ENCODE measurements at places on chromosomes 3 and 15. TPM values are rescaled to one million over a fixed set of nuclear protein-coding genes. Genes with fewer than 3 reads are reported as not detected.

Gene HIGD2B
- total RNA-seq, result 1.0 TPM

Gene ST8SIA2
- not detected for total RNA-seq

DNA sequence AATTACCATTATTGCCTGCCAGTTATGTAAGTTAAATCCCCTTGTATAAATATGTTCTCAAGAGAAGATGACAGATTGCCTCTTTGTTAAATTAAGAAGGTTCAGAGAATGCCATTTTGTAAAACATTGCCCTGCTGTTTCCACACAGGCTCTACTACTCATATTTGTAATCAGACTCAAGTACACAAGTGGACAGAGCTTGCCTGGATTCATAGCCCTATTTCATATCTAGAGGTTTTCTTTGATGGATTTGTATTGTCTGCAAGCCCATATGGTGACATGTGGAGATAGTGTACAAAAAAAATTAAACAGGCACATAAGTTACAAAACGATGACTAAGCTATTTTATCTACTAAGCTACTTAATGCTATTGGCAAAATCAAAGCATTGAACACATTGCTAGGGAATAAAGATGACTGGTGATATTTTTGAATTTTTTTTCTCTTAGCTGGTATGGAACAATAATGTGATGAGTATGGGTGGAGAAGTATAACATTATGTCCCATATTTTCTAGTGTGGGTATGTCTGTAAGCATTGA, 1286.6 kb upstream of the ALCAM start:
- no peak for DNase-seq

DNA sequence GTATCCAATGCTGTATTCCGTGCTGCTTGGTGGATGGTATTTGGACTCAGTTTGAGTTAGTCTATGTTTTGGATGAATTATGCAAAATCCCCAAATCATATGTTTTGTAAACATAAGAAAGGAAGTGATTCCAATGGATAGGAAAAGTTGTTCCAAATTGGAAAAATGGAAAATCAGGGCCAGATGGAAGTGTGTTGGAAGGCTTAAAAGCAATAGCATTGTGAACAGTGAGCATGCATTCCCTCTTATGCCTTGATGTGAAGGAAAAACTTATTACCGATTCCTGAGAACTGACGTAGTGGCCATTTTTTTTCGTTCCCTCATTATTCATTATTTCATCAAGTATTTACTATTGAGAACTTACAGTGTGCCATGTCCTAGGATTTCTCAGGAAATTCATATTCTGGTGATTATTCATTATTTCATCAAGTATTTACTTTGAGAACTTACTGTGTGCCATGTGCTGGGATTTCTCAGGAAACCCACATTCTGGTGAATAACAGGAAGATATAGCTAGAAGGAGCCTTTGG, 144.1 kb upstream of the TPRG1 start:
- DNase-seq, result no peak

GRCh38 chr3:53079147-53079546, 33.3 kb upstream of the SFMBT1 start:
- no peak for DNase-seq

DNA sequence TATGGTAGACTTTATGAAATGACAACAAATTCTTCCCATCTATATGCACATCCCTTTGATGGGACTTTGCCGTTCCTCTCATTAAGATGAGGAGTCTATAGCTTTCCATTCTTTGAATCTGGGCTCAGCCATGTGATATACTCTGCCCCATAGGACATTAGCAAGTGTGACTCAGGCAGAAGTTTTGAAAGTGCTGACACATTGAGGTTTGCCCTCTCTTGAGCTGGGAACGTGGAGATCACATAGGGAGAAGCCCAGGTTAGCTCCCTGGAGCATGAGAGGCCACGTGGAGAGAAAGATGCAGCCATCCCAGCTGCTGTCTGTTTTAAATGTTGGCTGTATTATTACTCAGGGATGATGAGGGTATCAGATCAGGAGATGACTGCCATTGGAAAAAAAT, 67.7 kb upstream of the OXTR start:
- no peak for DNase-seq

- peak; percentile 63 for DNase-seq
Observed at GRCh38 chr15:89356634-89357298, 22.1 kb upstream of the POLG start.

DNA sequence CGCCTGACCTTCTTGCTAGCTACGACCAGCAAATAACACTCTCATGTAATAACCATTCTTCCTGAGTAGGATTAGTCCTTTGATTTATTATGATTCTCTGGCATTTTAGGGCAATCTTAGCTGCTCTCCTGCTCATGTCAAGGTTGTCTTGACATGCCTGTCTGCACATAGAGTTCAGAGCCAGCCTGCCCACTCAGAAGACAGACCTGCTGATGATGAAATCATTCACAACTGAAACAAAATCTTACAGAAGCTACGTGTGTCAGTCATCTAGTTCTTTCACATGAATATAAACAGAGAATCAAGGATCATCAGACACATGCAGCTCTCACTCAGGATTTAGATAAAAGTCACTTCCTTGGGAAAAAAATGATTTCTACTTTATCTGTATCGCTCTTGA, 173.6 kb upstream of the LYSMD4 start:
- DNase-seq, result no peak

GRCh38 chr3:178393146-178393545, 143.1 kb upstream of the KCNMB2 start:
- DNase-seq, result no peak

DNA sequence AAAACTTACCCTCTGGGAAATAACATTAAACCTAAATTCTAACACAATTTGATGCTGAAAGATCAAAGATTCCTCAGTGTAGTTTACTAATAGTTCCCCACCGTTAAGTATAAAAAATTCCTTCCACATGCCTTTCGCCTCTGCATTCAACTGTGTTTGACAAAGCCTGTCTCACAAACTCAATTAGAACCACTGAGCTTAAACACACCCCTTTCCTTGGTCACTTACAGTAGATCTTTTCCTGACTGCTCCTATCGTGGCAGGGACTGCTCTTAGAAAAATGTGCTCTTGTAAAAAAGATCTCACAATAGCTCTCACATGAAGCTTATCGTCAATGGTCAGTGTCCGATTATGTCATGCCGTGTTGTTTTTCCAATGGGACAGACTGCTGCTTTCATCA, 8.9 kb upstream of the KBTBD8 start:
- DNase-seq, result no peak
